ENCODE measurements at places on chromosomes 1 and 21.

DNA sequence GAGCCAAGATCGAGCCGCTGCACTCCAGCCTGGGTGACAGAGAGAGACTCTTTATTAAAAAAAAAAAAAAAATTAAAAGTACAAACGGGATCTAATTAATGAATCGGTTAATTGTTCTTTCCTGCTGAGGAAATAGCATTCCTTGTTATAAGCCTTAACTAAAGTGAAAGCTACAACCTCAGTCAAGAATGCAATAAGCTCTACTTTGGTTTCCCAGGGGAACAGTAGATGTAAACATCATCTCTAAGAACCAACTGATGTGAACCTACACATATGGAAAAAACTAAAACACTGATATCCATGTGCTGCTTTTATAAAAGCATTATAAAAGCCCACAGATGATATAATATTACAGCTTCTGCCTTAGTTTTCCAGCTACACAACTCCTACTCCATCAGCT is 41.9 kb downstream of the LPGAT1 start:
- no peak for DNase-seq

DNA sequence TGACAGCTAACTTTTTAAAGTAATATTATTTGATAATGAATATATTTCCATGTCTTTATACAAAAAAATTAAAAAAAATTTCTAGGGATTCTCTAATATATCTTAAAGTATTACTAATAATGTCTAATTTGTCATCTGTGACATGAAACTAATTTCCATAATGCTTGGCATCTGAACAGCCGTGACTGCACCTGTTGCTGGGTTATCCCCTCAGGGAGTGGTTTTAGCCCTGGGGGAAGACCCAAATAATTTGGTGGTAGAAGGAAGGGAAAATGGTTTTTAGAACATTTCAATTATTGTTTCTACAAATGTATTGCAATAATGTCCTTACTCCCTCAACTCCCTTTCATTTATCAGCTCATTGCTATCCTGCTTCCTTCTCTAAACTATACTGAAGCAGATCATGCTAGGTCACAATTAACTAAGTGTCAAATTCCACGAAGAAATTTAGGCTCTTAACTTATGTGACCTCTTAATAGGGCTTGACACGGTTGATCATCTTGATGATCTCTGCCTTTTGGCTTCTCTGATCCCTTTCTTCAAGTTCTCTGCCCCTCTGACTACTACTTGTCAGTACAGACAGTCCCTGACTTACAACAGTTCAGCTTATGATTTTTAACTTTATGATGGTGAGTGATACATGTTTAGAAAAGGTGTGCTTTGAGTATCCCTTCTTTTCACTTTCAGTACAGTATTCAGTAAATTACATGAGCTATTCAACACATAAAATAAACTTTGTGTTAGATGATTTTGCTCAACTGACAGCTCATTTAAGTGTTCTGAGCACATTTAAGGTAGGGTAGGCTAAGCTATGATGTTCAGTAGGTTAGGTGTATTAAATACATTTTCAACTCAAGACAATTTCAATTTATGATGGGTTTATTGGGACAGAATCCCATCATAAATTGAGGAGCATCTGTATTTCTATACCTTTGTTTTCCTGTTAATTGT is 26.4 kb upstream of the DPH5 start:
- no peak for DNase-seq

DNA sequence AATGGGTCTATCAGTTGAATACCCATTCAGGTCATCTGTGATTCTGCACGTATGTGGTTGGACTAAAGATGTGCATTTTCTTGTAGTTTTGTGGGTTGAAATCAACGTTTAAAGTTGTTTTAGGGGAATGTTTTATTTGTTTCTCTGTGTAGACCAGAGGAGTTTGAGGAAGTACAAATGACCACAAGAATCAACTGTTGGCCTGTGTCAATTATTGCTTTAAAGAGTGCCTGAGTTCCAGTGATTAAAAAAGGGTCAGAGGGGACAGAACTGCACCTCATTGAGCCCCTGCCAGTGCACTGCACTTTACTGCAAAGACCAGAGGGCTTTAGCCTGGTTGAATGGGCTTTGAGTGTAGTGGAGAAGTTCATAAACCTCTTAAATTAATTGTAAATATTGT is 190.3 kb downstream of the VPS13D start:
- no peak for DNase-seq

DNA sequence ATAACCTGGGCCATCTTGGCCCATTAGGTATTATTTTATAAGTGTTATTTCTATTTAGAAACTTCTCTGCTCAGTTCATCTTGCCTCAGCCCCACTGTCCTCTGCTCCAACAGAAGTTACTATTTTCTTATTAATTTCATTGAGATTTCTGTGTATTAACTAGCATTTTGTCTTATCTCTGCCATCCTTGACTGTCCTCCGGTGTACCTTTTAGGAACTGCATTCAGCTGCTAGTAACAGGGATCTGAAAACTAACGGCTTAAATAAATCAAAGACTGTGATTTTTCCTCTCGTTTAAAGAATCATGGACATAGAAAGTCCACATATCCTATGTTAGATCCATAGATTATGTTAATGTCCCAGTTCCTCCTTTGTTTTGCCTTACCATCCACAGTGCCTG is 382.5 kb downstream of the MATN1 start:
- no peak for DNase-seq

GRCh38 chr1:169484683-169485430 is 887 bp downstream of the SLC19A2 start:
- DNase-seq = peak; percentile 22

DNA sequence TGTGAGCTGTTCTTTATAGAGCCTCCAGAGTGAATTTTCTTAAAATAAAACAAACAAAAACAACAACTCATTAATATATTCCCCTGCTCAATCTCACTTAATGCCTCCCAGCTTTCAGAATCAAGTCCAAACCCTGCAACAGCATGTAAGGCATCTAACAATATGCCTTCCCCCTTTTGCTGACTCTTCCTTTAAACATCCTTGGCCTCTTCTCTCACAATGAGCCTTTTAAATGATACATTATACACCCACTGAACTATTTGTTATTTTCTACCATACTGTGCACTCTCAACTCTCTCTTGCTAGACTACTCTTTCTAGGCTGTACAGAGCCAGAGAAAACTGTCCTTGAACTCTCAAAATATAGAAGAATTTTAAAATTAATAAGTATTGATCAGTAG is 115.2 kb upstream of the SNX7 start:
- DNase-seq = no peak

DNA sequence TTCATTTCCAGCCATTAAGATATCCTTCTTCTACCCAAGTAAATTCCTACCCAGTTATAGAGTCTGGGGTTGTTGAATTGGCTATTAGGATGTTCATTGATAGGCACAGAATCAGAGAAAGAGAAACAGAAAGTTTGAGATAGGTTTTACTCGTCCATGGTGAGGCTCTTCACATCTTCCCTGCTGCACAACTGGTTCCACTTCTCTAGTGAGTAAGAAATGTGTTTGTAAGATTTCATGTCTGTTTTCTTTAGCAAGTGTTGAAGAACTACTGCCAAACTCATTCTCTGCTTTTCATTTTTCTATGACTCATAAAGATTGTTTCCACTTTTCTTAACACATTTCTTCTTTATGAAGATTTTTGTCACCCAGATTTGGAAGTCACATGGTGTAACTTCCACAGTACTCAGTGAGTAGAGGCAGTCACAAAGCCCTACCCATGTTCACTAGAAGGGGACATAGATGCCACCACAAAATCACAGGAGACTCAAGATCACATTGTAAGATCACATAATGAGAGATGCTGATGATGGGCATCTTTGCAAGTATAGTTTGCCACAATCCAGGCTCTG is 152.3 kb downstream of the SNX7 start:
- no peak for DNase-seq

GRCh38 chr21:29453511-29453910 is 154.8 kb downstream of the BACH1 start:
- DNase-seq = no peak

DNA sequence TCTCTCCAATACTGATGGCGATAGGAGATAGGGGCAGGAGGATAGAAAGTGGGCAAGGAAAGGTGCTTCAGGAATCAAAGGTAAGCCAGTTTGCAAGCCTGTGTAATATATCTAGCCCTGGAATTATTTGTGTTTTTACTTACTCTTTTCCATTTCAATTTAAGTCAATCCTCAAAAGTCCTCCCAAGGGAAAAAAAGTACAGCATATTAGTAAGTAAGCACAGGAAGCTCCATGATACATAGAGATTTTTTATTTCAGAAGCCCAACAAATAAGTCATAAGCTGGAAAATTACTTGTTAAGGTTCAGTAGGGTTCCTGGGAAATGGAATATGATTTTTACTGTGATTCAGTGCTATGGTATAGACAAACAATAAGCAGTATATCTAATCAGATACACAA is 337.7 kb upstream of the DUSP10 start:
- DNase-seq = no peak

DNA sequence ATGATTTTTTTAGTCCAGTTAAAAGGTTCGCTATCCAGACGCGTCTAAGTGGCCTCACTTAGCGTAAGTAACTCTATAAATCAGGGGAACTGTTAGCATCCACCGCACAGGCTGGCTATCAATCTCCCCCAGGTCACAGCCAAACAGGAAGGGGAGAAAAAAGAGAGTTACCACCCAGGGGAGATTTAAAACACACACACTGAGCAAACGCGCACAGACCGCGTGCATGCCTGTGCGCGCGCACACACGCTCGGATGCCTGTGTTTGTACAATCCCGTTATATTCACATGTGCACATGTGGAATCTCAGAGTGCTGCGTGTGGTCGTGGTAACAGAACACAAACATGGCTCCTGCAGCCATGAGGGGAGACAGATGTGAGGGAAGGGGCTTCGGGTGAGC is 125.4 kb downstream of the CASZ1 start:
- DNase-seq = no peak

DNA sequence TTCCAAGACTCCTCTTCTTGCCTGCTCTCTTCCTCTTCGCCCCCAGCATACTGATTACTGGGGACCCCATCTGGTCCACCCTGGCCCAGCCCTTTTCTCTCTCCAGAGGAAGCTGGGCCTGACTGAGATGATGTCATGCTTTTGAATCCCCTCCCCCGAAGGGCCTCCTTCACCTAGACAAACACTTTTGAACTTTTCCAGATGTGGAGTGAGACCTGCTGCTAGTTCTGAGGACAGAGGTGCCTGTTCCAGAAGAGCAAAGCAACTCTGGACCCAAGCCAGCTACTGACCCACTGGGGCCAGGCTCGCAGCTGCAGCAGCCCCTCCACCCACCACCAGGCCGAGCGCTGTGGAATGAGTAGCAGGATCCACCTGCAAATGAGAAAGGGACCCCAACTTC is 8.4 kb downstream of the CD34 start:
- no peak for DNase-seq

GRCh38 chr1:116678732-116679090 is 11.2 kb upstream of the IGSF3 start:
- no peak for DNase-seq

- DNase-seq = no peak
Measured at GRCh38 chr1:45442272-45442671, 48.7 kb downstream of the TESK2 start.

- DNase-seq = peak; percentile 49
Measured at GRCh38 chr1:205061665-205062069, 18.7 kb downstream of the CNTN2 start.

DNA sequence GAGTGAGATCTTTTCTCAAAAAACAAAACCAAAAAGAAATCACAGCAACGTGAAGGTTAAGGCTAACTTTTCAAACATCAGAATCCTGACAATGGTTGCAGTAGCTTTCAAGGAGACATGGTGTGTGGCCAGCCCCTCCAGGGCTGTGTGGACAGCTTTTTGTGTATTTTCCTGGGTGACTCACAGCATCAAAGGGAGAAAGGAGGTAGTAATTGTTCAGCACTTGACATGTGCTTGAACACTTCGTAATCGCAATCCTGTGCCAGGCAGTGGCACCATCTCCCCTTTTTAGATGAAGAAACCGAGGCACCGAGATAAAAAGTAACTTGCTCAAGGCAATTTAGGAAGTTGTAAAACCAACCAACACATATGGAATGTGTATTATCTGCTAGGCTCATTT is 10.3 kb downstream of the NBL1 start:
- no peak for DNase-seq

GRCh38 chr21:28261298-28261697 is 731.4 kb downstream of the LTN1 start:
- no peak for DNase-seq

DNA sequence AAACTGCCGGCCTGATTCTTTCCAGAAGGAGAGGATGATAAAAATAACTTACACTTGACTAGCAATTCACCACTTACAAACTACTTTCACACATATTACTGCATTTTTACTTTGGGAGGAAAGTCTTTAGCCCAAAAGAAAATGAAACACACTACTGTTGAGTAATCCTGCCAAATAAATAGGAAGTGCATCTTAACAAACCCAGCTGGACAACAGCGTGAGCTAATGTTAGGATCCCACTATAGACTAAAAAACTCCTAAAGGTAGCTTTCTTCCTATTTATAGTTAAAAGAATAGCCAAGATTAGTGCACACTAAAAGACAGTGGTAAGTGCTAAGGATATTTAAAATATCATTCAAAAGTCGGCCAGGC is 83.8 kb downstream of the HSF2BP start:
- no peak for DNase-seq

DNA sequence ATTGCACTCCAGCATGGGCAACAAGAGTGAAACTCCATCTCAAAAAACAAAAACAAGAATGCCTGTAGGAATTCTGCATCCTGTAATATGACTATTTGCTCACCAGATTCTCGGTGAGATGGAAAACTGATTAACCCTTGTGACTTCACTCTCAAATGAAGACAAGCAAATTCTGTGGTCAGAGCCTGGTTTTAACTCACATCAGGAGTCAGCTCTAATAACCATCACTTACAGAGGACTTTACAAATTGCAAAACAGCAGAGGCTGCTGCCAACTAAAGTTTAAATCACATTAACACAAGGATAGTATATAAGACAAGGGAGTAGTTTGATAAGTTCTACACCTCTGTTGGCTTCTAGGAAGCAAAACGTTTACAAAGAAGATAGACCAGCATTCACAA is 35.7 kb upstream of the FAM163A start:
- no peak for DNase-seq

- no peak for DNase-seq
Measured at GRCh38 chr1:165843304-165843703, 15.9 kb downstream of the UCK2 start.

GRCh38 chr1:174875306-174875705 is 124.4 kb upstream of the CACYBP start:
- DNase-seq = peak; percentile 24

DNA sequence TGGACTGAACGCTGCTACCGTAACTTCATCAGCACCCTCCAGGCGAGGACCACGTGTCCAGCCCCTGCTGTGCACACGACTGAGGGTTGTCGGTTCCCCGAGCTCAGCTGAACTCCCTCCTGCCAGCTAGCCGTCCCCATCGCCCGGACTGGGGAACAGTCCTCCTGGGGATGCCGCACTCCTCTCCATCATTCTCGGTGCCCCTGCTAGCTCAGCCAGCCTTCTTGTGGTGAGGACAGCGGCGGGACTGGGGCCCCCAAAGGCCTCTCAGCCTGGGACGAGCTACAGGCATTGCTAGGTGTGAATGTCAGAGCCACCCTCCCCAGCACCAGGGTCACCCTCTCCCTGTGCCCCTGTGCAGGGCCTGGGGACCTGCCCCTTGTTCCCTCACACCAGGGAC is 8.8 kb upstream of the TTC34 start:
- no peak for DNase-seq

Data from activated CD4-positive, alpha-beta T cell treated with anti-CD3 and anti-CD28 coated beads for 4 hours (primary cell).